ENCODE measurements at places on chromosomes 12 and 14.

DNA sequence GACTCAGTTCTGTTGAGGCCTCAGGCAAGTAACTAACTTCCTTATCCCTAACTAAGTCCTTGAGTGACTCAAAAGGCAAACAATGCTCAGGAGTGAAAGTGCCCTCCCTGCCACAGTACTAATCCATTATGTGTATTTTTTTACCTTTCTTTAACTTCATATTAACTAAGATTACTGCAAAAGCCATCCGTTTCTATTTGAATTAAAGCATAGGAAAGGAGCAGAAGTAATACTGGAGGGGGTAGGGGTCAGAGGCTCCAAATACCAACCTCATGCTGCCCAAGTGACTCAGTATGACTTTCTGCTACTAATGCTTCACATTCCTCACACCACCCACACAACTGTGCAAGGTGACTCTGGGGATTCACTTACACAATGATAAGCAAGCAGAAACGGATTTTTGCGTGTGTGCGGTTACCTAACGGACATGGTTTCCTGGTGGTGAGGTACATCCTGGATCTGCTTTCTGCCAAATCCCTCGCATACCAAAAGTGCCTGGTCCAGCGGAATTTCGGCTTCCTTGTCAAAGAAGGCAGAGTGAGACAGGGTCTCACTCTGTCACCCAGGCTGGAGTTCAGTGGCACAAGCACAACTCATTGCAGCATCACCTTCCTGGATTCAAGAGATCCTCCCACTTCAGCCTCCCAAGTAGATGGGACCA lies 25.1 kb downstream of the MOK start:
- peak; percentile 14 for DNase-seq

- no peak for DNase-seq
These were observed 145.2 kb upstream of the WSCD2 start for GRCh38 chr12:107983756-107984472.

DNA sequence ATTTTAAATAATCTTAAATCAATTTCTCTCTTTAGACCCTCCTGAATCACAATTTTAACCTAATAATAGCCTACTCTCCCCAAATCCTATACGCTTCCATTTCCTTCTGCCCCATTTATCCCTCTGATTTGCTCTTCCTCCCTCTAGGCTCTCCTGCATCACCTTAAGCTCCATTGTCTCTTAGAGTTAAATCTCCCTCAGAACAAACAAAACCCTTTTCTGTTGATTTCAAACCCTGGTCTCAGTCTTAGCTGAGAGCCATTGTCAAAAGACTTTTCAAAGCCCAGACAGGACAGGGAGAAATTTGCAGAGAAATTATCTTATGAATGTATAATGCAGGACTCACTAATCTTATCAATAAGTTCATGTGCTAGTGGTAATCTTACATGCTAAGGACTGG lies 106.1 kb downstream of the C12orf75 start:
- DNase-seq = no peak

DNA sequence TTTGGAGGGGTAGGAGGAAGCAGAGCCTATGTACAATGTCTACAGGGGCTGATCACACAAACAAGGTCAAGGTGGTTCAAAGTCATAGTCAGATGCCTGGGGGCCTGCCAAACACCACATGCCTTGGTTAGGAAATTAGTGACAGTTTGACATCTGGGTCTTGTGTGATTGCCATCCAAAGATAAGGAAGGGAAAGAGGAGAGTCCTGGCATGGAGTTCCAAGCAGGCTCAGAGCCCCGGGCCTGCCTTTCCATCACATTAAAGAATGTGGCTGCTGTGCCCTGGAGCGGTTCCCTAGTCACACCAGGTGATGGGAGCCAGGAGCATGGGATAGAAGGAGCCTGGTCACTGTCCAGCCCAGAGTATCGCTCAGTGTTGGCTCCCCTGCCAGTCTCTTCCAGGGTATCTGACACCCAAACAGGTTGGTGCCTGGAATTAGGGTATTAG lies 53.6 kb upstream of the BCL2L14 start:
- no peak for DNase-seq

- no peak for DNase-seq
These were observed 31.4 kb downstream of the DCP1B start for GRCh38 chr12:1972856-1973317.

GRCh38 chr14:24829862-24830261 lies 195.9 kb upstream of the GZMB start:
- DNase-seq = no peak

DNA sequence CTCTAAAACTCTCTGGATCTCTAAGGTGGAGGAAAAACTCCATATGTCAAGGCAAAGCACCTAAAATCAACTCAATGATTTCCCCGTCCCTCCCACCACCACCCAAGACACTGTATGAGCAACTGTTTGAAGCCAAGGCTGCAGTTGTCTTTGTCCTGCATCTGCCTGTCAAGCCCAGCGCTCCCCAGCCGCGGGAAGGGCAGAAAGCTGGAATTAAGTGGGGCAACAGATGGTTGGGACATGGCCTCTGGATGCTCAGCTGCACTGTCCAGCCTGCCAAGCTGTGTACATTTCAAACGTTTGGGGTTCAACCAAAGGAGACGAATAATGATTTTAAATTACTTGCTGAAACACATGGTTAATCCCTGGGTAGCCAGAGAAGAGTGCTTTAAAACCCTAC lies 42.2 kb upstream of the PTGR2 start:
- DNase-seq = no peak

GRCh38 chr14:36070031-36070719 lies 106.3 kb downstream of the PTCSC3 start:
- DNase-seq = peak; percentile 80

DNA sequence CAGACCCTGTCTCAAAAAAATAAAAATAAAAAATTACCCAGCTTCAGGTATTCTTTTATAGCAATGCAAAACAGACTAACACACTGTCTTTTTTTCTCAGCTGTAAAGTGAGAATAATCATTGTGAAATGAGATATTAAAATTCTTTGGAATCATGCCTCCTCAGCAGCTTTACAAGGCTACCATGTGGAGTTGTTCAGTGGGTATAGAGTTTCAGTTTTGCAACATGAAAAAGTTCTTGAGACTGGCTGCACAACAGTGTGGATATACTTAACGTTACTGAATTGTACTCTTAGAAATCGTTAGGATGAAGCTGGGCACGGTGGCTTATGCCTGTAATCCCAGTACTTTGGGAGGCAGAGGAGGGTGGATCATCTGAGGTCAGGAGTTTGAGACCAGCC lies 15.7 kb upstream of the MAPKAPK5 start:
- DNase-seq = no peak

- peak; percentile 91 for DNase-seq
These were observed 6.0 kb downstream of the SIX6 start for GRCh38 chr14:60514741-60515491.

GRCh38 chr12:16184681-16185080 lies 92.8 kb downstream of the SLC15A5 start:
- DNase-seq = no peak

- peak; percentile 81 for DNase-seq
These were observed 46.3 kb downstream of the PPHLN1 start for GRCh38 chr12:42372154-42372791.

DNA sequence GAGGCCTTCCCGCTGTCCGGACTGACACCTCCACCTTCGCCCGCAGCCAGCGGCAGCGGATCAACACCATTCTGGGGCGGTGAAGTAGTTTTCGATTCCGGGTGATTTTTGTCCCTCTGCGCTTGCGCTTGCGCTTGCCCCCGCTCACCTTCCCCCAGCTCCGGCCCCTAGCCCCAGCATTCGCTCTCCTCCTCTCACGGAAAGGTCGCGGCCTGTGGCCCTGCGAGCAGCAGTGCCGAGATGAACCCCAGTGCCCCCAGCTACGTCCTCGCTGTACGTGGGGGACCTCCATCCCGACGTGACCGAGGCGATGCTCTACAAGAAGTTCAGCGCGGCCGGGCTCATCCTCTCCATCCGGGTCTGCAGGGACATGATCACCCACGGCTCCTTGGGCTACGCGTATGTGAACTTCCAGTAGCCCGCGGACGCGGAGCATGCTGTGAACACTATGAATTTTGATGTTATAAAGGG lies 22.7 kb upstream of the SRGAP1 start:
- DNase-seq = no peak

DNA sequence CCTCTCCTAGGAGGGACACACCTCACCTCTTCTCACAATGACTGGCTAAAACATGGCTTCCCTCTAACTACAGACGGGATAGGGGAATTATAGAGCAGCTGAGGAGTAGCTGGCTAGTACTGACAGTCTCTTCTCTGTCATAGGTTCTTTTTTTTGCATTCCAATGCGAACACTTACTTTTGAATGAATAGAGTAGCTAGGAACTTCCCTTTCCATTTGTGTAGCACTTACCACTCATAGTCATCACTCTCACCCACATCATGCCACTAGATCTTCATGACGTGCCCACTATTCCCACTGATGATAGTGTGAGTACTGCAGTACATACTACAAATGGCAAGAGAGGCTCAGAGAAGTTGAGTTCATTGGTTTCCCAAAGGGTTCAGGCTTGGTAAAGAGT lies 143.9 kb upstream of the HIF1A start:
- no peak for DNase-seq

- DNase-seq = no peak
These were observed 106.7 kb downstream of the ANO4 start for GRCh38 chr12:100901266-100901665.

DNA sequence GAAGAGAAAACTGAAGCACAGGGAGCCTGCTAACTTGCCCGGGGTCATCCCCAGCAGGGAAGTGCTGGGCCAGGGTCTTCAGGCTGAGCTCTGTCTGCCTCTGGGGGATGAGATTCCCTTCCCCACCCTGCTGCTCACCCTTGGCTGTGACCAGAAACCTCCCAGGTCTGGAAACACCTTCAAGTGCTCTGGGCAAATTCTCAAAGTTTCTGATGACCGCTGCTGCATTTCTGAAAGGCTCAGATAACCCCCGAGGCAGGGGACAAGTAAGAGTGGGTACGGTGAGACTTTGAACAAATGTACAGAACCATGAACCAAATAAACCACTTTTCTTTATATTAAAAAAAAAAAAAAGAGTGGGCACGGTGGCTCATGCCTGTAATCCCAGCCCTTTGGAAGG lies 41.3 kb downstream of the LTBP2 start:
- no peak for DNase-seq

- no peak for DNase-seq
These were observed 55.7 kb downstream of the SSH1 start for GRCh38 chr12:108801736-108802100.

- no peak for DNase-seq
These were observed 250.5 kb upstream of the FLRT2 start for GRCh38 chr14:85279407-85279806.

DNA sequence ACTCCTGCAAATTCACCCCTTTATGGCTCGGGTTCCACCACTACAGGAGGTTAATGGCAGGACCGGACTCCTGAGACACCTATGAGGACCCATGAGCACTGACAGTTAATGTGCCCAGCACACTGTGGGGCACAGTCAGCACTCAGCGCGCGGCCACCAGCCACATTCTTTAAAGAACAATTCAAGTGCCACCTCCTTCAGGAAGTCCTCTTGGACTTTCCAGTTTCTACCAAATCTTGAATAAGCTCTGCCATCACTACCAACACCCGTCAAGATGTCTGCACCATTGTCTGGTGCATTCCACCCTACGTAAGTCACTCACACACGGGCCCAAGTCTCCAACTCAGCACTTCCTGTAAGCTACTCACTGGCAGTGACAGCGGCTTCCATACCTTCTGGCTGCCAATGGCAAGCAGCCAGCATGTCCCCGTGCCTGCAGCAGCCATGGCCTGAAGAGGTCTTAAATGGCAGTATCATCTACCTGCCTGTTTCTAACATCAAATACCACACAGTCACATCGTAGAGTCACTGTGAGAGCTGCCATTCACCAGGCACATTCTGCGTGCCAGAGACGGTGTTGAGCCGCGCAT lies 48.5 kb downstream of the CDC42BPB start:
- DNase-seq = no peak

- DNase-seq = no peak
These were observed 146.4 kb upstream of the KRR1 start for GRCh38 chr12:75657831-75658230.

- no peak for DNase-seq
These were observed 19.3 kb downstream of the CYP46A1 start for GRCh38 chr14:99703381-99703780.

GRCh38 chr12:68119724-68120211 lies 39.8 kb downstream of the IFNG start:
- DNase-seq = no peak

GRCh38 chr12:739349-739748 lies 13.0 kb upstream of the WNK1 start:
- DNase-seq = no peak

GRCh38 chr12:121996050-121996944 lies 25.4 kb upstream of the BCL7A start:
- DNase-seq = no peak

DNA sequence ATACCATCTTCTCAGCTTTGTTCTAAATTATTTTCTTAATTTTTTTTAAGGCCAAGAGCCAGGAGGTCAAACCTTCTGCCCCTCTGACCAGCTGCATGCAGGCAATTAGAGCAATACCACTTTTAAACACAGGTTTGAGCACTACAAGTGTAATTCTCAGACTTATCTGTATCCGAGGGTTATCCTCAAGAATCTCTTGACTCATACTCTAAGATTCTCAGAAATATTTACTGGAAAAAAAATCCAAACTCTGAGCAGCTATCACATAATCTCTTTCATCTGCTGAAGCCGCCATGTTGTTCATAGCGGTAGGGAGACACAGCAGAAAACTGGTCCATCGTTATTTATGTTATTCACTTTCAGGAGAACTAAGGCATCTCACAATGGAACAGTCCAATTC lies 27.4 kb upstream of the PTHLH start:
- DNase-seq = no peak

GRCh38 chr14:62462988-62463387 lies 582.3 kb downstream of the KCNH5 start:
- no peak for DNase-seq

DNA sequence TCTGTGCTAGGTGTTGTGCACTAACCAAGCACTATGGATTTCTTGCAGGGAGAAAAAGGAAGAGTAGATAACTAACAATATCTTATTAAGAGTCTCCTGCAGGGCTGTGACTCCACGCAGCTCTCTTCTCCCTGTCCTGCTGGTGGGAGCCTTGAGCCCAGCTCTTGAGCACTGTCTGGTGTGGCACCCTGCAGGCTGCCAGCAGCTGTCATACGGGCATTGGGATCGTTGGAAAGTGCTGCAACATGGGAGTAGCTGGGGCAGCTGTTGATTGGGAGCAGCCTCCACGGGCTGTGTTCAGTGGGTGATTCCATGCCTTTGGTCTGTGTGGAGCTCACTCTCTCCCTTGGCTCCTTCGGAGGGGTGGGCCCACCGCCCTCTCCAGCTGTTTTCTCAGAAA lies 125.3 kb downstream of the FBXL14 start:
- no peak for DNase-seq

GRCh38 chr12:27101290-27101689 lies 18.9 kb upstream of the C12orf71 start:
- no peak for DNase-seq

GRCh38 chr14:50862036-50862570 lies 9.8 kb upstream of the ABHD12B start:
- peak; percentile 26 for DNase-seq

DNA sequence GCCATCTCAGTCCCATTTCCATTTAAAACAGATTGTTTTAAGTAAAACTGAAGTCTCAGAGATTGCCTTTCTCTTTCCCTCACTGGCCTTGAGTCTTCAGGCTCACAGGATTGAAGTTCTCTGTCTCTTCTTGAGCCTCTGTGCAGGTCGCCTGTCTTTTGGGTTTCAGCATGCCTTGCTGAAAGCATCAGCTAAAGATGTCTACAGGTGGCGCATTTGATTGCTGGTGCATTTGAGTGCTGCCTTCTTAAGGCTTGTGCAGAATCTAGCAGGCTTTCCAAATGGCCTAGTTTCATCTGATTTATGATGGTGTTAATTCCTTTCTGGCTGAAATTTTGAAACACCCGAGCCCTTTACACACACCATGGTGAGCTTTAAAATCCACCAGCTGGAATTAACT lies 1062.2 kb upstream of the FBXO33 start:
- DNase-seq = peak; percentile 2

- no peak for DNase-seq
These were observed 217.3 kb downstream of the PPM1H start for GRCh38 chr12:62717643-62718042.

Measured in SK-MEL-5 (cell line).